ENCODE measurements at places on chromosomes 5 and 9. TPM values are rescaled to one million over a fixed set of nuclear protein-coding genes. Genes with fewer than 3 reads are reported as not detected.

Gene RNF208
- 1.2 TPM for total RNA-seq

Gene OR1J2
- 0.37 TPM for total RNA-seq

Gene MEIKIN
- total RNA-seq, result 0.77 TPM

Gene IFNA2
- total RNA-seq, result not detected

Gene MZB1
- total RNA-seq, result 3.1 TPM

Gene TSSK1B
- total RNA-seq, result not detected

Gene PCDHA9
- total RNA-seq, result not detected

Gene SLCO6A1
- not detected for total RNA-seq

Gene PCDHA1
- total RNA-seq, result not detected

Gene TMOD1
- 0.94 TPM for total RNA-seq

Gene C9orf50
- not detected for total RNA-seq

Gene SAXO1
- total RNA-seq, result not detected

Gene DMRT2
- total RNA-seq, result not detected

Gene NR4A3
- 48.2 TPM for total RNA-seq

Gene RANBP17
- not detected for total RNA-seq

Gene TMEM174
- total RNA-seq, result not detected
